SJSA1 (cell line): ENCODE measurements at places on chromosomes 12 and 14. TPM values are rescaled to one million over a fixed set of nuclear protein-coding genes. Genes with fewer than 3 reads are reported as not detected.

CACNA2D4 gene
- total RNA-seq: not detected in 2 replicates

RTL1 gene
- not detected in 2 replicates for total RNA-seq

MGAT4C gene
- not detected in 2 replicates for total RNA-seq

ABCC9 gene
- 0.63 and 1.4 TPM in 2 replicates for total RNA-seq

PDE3A gene
- total RNA-seq: 0.13 TPM in 1 of 2 replicates, not detected in the other

OVCH1 gene
- not detected in 2 replicates for total RNA-seq

DPY19L2 gene
- 6.1 and 7.0 TPM in 2 replicates for total RNA-seq

- no peak for DNase-seq
- H3K27me3 ChIP-seq: no peaks in the 10 kb centered on the region
- H3K4me3 ChIP-seq: no peak overlapping the region
- H3K27ac ChIP-seq: no peak overlapping the region
- no peaks in the 10 kb centered on the region for H3K36me3 ChIP-seq
- H3K4me1 ChIP-seq: no peaks in the 10 kb centered on the region
Measured at GRCh38 chr12:45713078-45713477, 16.4 kb upstream of the ARID2 start.

DNA sequence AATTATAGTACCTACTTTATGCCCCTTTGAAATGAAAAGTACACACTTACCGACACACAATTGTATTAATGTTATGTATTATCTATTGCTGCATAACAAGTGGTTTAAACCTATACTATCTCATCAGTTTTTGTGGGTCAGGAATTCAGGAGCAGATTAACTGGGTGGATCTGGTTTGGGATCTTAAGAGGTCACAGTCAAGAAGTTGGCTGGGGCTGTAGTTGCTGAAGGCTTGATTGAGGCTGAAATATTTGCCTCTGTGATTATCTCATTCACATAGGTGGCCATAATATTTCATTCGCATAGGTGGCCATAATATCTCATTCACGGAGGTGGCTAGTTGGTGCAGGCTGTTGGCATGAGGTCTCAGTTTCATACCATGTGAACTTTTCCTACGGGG, 5.7 kb downstream of the METTL25 start:
- H3K4me3 ChIP-seq: no peak overlapping the region
- peaks cover 4% of the 10 kb centered on the region for H3K4me1 ChIP-seq
- no peak for DNase-seq
- no peaks in the 10 kb centered on the region for H3K36me3 ChIP-seq

- peaks cover 80% of the 10 kb centered on the region for H3K36me3 ChIP-seq
- peaks cover 24% of the 10 kb centered on the region for H3K4me1 ChIP-seq
- no peaks in the 10 kb centered on the region for H3K27me3 ChIP-seq
- H3K4me3 ChIP-seq: no peak overlapping the region
Measured at GRCh38 chr12:50205648-50206047, 38.5 kb upstream of the CERS5 start.

DNA sequence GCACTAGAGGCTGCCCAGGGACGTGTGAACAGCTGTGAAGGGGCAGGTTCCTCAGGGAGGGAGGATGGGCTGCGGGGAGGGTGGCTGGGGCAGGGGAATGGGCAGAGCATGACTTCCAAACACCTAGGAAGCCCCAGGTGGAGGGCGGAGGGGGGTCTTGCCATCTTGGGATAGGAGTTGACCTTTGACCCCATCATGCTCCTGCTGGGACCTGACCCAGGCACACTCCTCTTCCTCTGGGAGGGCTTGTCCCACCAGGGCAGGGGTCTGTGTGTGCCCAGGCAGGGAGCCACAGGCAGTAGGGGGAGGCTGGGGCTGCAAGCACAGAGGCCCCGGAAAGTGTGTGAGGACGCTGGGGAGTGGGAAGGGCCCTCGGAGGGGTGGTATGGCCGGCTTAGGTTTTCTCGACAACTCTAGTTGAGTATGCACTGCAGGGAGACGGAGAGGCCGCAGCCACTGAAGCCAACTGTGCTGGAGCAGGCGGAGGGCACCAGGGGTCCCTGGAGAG, 3.3 kb upstream of the ANKRD9 start:
- no peak overlapping the region for H3K4me3 ChIP-seq
- no peak for DNase-seq
- no peaks in the 10 kb centered on the region for H3K27me3 ChIP-seq
- peaks cover 28% of the 10 kb centered on the region for H3K4me1 ChIP-seq
- peaks cover 5% of the 10 kb centered on the region; the same call in 1 of the 2 replicates for H3K36me3 ChIP-seq
- H3K27ac ChIP-seq: no peak overlapping the region

GRCh38 chr12:24078318-24078765, 128.9 kb upstream of the SOX5 start:
- H3K27me3 ChIP-seq: no peaks in the 10 kb centered on the region
- no peak overlapping the region for H3K4me3 ChIP-seq
- H3K27ac ChIP-seq: no peak overlapping the region

DNA sequence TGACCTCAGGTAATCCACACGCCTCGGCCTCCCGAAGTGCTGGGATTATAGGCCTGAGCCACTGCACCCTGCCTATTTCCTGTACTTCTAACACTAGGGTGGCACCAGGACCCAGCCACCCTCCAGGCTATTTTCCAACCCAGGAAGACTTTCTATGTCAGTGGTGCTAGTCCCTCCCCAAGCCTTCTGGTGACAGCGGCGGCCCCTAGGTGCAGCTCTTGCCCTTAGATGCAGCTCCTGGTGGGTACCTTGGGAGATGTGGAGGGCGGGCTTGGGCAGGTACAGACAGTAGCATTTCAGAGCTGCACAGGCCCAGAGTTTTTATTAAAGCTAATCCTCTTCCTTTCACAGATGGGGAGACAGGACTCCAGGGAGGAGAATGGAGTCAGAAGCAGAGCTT, 62.8 kb downstream of the SRRM4 start:
- H3K36me3 ChIP-seq: no peaks in the 10 kb centered on the region
- H3K27me3 ChIP-seq: no peaks in the 10 kb centered on the region
- DNase-seq: no peak
- no peaks in the 10 kb centered on the region for H3K4me1 ChIP-seq

- DNase-seq: no peak
- no peaks in the 10 kb centered on the region for H3K4me1 ChIP-seq
Measured at GRCh38 chr14:47590767-47591495, 84.5 kb downstream of the MDGA2 start.

DNA sequence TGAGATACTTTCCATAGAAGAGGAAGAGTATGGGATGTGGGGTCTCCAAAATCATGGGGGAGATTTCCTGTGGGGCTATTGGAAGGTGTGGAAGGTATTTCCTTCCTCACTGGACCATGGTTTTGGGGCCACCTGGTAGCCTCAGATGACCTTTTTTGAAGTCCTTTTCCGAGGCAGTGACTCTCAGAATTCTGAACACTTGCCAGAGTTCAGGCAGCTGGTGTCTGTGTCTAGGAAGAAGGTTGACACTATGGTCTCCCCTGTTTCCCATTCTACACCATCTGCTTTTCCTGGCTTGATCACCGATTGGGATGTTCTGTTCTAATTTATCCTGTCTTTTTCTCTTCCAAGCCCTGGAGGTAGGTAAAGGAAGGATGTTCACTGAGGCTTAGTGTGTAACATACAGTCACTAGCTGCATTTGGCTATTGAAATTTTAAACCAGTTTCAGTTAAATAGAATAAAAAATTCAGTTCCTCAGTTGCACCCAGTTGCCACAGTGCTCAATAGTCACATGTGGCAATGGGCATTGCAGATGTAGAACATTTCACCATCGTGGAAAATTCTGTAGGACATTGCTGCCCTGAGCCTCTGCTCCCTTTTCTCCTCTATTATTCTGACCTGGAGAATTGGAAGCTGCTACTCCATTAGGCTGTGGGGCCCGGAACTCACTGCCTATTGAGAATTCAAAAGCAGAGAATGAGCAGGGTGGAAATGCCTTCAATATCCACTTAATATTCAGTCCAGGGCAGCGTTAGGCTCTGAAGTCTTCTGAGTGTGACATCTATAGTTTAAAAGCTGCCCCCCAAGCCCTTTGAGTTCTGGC, 11.0 kb upstream of the PLEKHG3 start:
- H3K27ac ChIP-seq: no peak overlapping the region
- DNase-seq: no peak
- no peaks in the 10 kb centered on the region for H3K36me3 ChIP-seq
- no peaks in the 10 kb centered on the region for H3K27me3 ChIP-seq
